Activated T-helper 1 cell treated with Interleukin-2 at 50 U/mL for 16 hours (primary cell): ENCODE measurements at places on chromosomes 2 and 18.

GRCh38 chr2:153213022-153213421 lies 265.5 kb downstream of the RPRM start:
- no peak for DNase-seq

GRCh38 chr18:37484983-37485834 lies 80.4 kb downstream of the CELF4 start:
- no peak for DNase-seq

GRCh38 chr18:57759650-57760049 lies 43.5 kb downstream of the ATP8B1 start:
- no peak for DNase-seq

DNA sequence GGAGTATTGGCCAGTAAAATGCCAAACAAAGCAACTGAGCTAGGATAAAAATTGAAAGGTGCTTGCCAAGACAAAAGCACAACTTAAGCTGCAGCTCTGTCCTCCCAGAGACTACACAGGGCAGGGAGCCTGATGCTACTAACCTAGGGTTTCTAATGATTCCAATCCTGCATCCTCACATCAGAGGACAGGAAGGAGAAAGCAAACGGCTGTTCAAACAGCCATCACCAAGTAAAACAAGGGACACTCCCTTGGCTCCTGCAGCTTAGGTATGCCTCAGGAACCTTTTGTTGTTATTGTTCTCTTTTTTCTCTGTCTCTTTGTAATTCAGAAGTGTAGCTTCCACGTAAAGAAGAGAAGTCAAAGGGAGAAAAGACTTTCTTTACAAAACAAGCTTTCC lies 99.5 kb downstream of the TCF4 start:
- no peak for DNase-seq

- DNase-seq: no peak
These were observed 2005.9 kb upstream of the CELF4 start for GRCh38 chr18:39571511-39571910.

GRCh38 chr18:13502585-13502984 lies 223.8 kb downstream of the FAM210A start:
- DNase-seq: no peak

DNA sequence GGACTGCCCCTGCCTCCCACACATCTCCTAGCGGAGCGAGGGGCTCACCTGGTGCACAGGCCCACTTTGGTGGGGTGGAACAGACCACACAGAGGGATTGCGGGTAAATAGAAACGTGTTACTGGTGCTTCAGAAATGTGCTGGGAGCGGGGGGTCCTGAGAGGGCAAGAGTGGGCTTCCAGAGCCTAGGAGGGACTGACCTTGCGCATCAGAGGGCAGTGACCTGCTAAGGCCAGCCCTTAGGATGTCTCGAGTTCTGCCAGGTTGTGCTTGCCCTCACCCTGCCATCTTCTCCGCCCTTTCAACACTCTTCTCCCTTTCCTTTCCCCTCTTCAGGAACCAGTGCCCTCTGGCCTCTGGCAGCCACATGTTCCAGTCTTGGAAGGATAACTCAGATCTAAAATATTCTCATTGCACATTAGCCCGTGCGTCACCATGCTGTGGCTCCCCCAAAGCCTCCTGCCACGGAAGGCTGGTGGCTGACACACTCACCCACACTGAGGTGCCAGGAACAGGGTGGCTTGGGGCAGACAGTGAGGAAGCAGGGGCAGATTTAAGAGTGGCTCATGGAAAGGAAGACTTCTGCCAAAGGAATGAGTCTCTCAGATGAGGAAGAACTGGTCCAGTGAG lies 89.6 kb downstream of the MCFD2 start:
- DNase-seq: no peak

- DNase-seq: no peak
These were observed 33.6 kb upstream of the GLI2 start for GRCh38 chr2:120702061-120702460.

- no peak for DNase-seq
These were observed 445.7 kb upstream of the SLC14A2 start for GRCh38 chr18:45169610-45170009.

DNA sequence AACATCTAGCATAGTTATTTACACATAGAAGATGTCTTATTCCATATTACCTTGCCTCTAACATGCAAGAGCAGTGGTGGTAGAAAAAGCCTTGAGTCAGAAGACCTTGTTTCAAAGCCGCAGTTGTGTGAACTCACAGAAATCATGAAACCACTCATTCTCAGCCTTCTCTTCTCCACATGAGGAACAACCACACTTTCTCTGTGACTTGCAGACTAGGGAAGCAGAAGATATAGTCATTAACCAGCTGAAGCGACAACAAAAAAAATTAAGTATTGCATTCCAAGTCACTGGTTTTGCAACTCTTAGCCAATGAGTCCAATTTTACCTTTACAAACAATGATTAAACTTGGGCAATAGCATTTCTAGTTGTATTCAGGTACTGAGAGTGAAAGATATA lies 19.0 kb downstream of the TWSG1 start:
- DNase-seq: no peak

GRCh38 chr18:56036741-56037140 lies 448.7 kb upstream of the TCF4 start:
- no peak for DNase-seq

DNA sequence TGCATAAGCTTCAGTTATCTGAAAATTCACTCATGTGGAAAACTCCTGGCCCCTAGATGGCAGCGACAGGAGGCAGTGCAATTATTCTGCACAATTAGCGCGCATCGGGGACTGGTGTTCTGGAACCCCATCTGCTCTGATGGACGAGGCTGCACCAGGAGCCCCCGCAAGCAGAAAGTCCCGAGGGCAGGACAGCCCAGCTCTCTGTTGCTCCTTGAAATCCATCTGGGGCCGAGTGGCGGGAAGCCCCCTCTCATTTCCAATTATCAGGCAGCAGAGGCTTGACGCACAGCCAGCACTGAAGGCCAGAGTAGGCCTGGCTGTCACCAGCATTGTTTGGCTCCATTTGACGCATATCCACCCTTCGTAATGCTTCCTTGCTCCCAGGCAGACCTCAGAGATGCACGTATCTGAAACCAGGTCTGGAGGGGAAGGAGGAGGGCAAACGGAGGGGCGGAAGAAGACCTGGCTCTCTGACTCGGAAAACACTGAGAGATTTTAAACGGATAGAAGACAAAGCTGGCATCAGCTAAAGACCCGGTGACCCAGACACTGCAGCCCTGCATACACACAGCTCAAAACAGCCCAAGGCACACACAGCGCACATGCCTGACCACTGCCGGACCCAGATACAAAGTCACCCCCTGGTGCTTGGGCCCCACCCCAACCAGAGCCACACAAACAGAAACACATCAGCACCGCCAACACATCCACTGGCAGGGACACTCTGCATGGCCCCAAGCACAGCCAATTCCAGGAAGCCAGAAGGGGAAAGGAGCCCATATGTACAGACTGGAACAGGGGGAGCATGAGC lies 69.8 kb downstream of the TNS1 start:
- DNase-seq: no peak

DNA sequence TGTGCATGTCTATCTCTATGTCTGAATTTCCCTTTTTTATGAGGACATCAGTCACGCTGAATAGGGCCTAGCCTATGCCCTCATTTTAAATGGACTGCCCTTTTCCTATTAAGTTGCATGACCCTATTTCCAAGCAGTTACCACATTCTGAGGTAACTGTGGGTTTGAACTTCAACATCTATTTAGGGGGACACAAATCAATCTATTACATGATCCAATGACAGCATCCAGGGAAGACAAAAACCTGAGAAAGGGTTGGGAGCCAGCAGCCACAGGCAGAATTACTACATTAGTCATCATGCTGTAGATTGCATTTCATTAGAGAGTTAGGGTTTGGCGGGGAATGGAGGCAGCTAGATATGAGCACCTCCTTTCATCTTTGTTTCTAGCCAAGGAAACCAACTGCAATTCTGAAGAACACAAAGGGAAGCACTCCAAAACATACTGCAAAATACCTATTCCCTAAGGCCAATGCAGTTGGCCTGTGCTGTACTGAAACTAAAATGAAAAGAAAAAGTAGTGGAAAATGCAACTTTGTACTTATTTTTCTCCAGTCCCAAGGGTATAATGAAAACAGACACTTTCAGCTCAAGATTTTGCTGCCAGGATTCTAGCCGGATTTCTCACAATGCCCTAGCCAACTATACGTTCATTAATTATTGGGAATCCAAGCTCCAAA lies 40.4 kb upstream of the C1D start:
- DNase-seq: no peak

DNA sequence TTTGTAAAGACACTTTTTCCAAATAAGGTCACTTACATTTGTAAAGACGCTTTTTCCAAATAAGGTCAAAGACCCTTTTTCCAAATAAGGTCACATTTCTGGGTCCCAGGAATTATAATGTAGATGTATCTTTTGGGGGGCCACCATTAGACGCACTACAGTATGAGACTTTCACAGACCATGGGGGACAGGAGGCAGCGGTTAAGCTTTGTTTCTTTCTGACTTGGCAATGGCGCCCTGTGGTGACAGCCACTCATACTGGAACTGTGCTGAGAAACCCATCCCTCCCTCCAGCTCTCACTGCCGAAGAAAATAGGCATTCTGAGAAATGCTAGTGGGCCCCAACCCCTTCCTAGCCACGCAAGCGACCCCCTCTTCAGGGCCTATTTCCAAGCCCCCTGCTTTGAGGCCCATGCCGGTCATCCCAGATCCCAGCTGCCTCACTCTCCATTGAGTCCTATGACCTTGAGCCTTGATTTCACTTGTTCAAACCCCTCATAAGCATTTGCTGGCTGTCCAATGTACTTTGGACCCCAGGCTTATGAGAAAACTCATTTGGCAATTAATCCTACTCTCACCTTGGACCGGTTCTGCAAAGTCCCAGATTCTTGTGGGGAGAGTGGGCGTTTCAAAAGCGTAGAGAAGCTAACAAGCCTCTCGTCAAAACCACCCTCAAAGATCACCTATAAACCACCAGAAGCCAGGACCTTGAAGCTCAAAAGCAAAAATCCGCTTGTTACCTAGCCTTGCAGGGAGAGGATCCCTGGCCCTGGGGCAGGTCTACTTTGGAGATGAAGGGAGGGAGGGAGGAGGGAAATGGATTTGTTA lies 11.3 kb upstream of the SPATA3 start:
- DNase-seq: no peak

- DNase-seq: no peak
These were observed 134.4 kb downstream of the TGIF1 start for GRCh38 chr18:3584266-3584861.

DNA sequence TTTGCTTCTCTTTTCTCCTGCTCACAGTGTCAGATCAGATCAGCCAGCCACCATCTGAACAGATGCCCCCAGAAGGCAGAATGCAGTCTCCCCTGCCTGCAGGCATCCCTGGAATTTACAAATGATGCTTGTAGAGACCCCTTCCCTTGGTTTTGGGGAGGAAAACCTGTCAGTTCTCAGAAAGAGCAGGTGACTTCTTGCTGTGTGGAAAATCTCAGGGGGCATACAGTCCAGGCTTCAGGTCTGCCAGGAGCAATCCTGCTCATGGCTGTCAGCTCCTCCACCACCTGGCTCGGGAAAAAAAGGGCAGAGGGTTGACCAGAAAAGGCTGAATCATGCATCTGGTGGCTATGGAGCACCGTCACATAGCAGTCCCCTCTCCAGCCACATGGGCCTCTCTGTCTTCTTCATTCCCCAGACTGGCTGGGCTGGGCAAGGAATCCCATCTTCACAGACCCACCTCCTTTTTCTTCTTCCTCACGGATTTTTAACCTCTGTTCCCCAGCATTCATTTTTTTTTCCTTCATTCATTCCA lies 107.0 kb downstream of the KCNF1 start:
- DNase-seq: no peak

- DNase-seq: no peak
These were observed 75.8 kb upstream of the SLC1A4 start for GRCh38 chr2:64913357-64913869.
